CD4-positive, alpha-beta T cell treated with Interleukin-15 for 4 hours (primary cell): ENCODE measurements at places on chromosomes 13 and 19.

DNA sequence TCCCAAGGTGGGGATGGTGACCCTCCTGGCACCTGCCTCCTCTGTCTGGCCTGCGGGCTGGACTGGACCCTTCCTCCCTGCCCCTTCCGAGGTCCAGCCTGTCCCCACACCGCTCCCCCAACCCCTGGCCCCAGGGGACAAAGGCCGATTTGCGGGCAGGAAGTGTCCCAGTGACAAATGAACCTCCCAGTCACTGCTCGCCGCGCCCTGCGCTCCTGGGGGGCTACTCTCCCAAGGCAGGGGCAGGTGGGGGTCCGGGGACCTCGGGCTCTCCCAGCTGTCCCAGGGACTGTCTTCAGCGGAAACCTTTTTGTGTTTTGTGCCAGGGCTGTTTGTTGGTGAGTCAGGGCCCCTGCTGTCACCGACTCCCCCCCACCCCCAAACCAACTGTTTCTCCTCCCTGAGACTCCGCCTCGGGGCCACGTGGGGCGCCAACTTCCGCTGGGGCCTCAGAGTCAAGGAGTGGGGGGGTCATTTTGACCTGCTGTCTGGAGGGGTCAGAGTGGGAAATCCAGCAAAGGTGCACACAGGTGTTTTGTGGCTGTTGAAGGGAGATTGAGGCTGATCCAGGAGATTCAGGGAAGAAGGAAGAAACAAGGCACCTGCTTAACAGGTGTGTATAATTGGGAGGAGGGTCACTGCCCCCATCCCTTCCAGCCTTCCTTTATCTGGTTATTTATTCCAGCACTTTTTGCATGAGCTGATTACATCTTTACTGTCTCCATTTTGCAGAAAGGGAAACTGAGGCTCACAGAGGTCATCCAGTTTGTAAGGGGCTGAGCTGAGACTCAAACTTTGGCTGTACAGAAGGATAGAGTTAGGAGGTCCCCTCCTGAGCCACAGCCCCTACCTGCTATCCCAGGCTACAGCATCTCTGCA lies 831 bp downstream of the PGPEP1 start:
- DNase-seq, result peak; percentile 73

GRCh38 chr13:47420020-47420419 lies 523.2 kb upstream of the HTR2A start:
- DNase-seq, result no peak

GRCh38 chr13:46531953-46532352 lies 21.0 kb upstream of the LRCH1 start:
- no peak for DNase-seq

- DNase-seq, result no peak
Measured at GRCh38 chr13:97692628-97693027, 258.7 kb downstream of the RAP2A start.

GRCh38 chr13:48449656-48450055 lies 36.7 kb upstream of the LPAR6 start:
- DNase-seq, result no peak

- DNase-seq, result no peak
Measured at GRCh38 chr13:43269037-43269481, 245.7 kb downstream of the DNAJC15 start.

DNA sequence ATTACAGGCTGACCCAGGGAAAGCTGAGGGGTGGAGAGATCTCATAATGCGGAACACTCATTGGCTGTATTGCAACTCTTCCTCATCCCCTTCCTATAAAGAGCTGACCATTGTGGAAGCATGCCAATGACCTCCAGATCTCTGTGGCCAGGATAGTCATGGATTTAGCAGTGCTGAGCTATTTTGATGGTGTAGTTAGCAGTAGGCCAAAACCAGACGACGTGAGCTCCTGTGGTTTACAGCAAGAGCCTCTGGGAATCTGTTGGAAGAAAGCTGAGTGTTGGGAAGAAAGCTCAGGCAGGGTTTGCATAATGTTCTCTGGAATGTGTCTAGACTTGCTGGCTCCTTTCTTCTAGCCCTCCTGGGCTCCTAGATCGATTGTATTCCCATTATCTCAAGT lies 187.5 kb upstream of the GPC6 start:
- DNase-seq, result no peak

- DNase-seq, result peak; percentile 73
Measured at GRCh38 chr19:3108775-3109174, 14.6 kb downstream of the GNA11 start.

DNA sequence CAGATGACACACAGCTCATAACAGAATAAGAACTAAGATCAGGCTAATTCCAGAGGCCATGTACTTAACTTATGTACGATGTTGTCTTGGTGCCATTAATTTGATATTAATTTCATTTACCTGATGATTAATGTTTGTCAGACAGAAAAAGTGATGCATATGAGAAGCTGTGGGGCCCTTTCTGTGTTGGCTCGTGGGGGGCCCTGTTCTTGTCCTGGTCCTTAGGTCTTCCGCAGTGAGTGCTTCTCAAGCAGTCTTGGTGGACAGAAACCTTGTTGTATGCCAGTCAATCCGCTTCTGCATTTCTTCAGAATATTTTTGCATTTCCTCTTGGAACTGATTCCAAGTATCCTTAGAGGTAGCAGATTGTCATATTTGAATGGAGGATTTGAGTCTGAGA lies 20.2 kb downstream of the SAFB start:
- DNase-seq, result no peak

- no peak for DNase-seq
Measured at GRCh38 chr19:48770266-48770665, 14.9 kb downstream of the FGF21 start.

- no peak for DNase-seq
Measured at GRCh38 chr19:18660051-18660910, 23.2 kb upstream of the CRTC1 start.

GRCh38 chr19:48258350-48258749 lies 2.6 kb upstream of the CARD8 start:
- DNase-seq, result peak; percentile 50

DNA sequence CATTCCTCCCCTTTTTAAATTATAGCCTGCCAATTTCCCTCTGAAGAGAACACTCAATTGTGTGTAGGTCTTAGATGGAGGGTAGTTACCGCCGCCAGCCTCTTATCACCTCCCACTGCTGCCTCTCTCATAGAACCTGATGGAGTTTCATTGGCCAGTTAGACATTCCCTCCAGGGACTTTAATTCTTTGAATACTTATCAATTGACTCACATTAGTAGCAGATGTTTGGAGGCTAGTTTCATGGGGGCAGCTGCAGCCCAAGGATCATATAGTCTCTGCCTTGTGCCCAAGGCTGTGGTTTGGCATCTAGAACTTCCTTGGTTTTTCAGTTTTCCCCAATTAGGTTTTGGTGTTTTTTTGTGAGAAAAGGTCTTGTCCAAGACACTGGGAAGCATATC lies 318.9 kb upstream of the HTR2A start:
- DNase-seq, result no peak

GRCh38 chr13:32432856-32433255 lies 4.9 kb upstream of the N4BP2L1 start:
- DNase-seq, result no peak

DNA sequence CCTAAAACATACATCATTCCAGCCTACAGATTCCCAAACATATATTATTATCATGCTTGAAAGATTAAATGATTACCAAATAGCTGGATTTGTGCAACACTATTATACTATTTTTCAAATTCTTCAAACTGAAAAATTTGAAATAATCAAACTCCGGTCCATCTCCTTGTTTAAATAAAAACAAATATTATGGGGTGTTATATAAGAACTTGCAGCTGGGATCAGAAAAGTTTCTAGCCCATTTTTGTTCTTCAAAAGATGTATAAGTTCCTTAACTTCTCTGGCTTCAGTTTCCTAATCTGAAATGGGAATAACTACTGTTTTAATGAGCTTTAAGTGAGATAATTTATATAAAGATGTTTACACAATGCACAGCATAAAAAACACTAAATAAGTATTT lies 422.9 kb downstream of the PCDH9 start:
- no peak for DNase-seq

DNA sequence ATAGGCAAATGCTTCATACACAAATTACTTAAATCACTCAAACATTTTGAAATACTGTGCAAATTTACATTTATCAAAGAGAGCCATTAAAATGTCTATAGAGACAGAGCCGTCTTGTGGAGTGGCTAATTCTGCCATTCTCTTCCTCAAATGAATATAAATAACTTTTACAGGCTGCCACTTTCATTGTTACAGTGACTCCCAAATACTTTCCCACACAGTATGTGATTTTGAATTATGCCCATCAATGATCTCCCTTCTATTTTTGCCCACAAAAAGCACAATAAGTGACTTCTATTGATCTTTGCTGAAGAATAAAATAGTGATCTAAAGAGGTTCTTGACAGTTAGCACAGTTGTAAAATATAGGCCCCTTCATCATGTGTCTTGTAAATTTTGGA lies 1244.9 kb downstream of the PCDH17 start:
- DNase-seq, result no peak

- no peak for DNase-seq
Measured at GRCh38 chr13:97298816-97299215, 76.7 kb downstream of the MBNL2 start.

- DNase-seq, result no peak
Measured at GRCh38 chr13:98987275-98987674, 9.4 kb upstream of the DOCK9 start.

GRCh38 chr13:101752432-101752831 lies 300.0 kb downstream of the ITGBL1 start:
- no peak for DNase-seq

GRCh38 chr19:32222556-32222955 lies 122.9 kb upstream of the ZNF507 start:
- no peak for DNase-seq

- DNase-seq, result no peak
Measured at GRCh38 chr19:52896431-52897137, 851 bp downstream of the ZNF320 start.

DNA sequence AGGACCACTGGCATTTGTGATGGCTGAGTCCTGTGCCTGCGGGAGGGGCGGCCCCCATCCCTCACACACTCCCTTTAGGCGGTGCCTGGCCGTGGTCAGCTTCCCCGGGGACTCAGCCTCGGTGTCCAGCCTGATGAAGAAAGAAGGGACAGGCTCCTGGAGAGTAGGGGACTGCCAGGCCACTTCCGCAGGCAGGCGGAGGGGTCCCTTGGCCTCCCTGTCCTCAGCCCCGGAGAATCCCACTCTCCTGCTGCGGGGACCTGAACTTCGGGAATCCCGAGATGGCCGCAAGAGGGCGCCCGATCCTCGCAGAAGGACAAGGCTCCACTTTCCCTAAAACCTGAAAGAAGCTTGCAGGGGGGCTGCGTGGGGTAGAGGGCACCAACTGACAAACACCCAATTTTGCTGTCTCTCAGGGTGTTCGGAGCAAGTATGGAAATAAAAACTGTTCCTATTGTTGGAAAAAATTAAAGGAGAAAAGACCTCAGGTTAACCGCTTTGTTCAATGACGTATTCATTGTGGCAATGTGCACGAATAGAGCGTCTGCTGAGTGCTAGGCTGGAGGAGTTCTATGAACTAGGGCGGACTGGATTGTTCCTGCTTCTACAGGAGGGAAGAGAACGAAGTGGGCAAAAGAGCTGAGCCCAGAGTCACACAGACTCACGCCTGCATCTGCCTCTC lies 297.3 kb downstream of the ZNF536 start:
- peak; percentile 37 for DNase-seq

GRCh38 chr13:75415694-75416093 lies 66.3 kb downstream of the TBC1D4 start:
- DNase-seq, result no peak

GRCh38 chr19:44772959-44773358 lies 4.7 kb upstream of the CBLC start:
- DNase-seq, result no peak

GRCh38 chr13:44812818-44813217 lies 176.5 kb downstream of the NUFIP1 start:
- DNase-seq, result no peak

DNA sequence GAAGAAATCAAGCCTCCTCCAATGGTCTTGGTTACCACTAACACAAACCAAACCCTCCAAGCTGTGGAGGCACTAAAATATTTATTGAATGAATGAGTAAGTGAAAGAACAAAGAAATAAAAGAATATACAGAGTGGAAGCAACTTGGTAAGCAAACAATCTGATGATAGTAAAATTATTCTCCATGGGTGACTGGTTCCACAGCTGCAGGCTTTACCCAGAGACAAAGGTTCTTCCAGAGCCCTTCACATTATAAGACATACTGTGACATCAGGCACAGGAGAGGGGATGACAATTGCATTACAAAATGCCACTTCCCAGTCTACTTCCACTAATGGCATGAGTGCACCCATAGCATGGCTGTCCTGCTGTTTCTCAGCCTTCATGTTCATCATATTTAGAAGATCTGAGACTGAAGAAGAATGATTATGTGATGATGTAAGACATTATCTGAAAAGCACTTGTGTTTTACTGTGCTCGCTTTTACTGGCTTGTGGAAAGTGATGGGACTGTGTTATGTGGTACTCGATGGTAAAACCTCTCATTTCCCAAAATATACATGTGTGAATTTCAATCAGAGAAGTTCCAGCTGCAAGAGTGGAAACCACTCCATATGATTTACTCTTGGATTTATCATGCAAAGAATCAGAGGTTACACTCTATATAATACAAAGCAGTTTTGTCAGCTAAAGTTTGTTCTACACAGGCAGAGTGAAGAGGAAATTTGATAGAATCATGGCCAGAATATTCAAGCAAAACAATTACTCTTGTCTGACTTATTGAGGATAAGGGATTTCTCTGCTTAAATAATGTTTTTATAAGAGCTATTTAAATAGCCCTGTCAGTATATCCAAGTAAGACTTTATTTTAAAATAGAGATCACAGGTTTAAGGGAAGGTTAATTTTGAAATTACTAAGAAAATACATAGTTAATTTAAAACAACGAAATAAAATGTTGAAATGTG lies 220.2 kb upstream of the NBEA start:
- no peak for DNase-seq

DNA sequence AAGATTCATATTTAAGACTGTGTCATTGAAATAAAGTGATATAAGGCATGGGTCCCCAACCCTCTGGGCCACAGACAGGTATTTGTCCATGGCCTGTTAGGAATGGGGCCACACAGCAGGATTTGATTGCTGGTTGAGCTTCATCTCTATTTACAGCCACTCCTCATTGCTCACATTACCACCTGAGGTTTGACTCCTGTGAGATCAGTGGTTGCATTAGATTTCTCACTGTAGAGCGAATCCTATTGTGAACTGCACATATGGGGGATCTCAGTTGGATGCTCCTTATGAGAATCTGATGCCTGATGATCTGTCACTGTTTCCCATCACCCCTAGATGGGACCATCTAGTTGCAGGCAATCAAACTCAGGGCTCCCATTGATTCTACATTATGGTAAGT lies 132.1 kb downstream of the PCDH17 start:
- no peak for DNase-seq

GRCh38 chr19:49389406-49389805 lies 1.4 kb downstream of the KASH5 start:
- no peak for DNase-seq
